ENCODE measurements at places on chromosomes 2 and 18.

- DNase-seq = no peak
Measured at GRCh38 chr2:104040771-104041170, 813.1 kb upstream of the POU3F3 start.

DNA sequence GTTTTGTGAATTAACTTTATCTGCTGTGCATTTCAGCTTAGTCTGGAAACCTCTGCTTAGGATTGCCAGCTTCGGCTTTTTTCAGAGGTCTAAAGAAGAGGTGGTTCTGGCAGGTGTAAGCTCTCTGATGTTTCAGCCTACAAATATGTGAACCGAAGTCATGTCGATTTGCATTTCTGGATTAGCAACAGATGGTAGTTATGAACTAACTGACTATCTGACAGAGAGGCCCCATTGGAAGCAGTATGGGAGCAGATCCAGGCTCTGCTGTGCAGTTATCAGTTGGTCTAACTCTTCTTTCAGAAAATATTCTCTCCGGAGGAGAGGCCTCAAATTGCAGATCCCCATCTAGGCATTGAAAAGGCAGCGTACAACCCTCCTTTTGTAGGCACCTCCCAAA is 32.7 kb upstream of the SPRED2 start:
- DNase-seq = peak; percentile 48

GRCh38 chr2:239465017-239466001 is 64.5 kb upstream of the HDAC4 start:
- DNase-seq = peak; percentile 79

- DNase-seq = no peak
Measured at GRCh38 chr18:23634692-23635091, 28.0 kb downstream of the ANKRD29 start.

DNA sequence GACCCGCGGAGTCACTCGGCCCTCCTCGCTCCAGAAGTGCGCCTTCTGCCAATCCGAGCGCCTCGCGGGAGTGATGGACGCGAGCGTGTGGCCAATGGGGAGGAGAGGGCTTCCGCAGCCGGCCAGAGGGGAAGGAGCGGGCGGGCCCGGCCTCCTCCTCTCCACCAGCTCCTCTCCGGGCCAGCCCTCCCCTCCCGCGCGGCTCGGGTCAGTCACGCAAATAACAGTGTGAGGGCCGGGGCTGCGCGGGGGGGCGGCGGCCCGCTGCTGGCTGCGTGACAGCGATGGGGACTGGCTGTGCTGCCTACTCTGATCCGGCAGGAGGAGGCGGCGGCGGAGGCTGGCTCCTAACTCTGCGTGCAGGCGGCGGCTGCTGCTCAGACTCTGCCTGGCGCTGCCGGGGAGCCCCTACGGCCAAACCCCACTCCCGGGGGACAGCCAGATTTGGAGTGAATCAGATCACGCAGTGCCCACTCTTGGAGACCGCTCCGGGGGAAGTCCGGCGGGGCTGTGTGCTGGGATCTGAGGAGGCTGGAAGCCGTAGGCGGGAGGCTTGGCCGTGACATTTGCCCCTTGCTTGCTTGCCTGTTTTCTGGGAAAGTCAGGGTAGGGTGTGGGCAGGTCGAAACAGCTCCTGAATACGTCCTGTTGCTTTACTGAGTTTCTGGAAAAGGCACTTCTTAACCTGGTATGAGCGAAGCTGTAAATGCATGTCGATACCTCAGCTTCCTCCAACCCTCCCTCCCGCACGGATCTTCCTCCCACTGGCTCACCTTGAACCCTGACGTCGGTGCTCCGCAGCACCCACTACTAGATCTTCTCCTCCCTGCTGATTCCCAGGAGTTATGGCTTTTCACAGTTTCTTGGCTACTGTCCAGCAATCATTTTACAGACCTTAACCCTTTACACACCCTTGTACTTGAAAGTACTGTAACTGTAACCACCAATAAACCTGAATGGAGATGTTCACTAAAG is 97.9 kb upstream of the SERTAD2 start:
- peak; percentile 100 for DNase-seq

DNA sequence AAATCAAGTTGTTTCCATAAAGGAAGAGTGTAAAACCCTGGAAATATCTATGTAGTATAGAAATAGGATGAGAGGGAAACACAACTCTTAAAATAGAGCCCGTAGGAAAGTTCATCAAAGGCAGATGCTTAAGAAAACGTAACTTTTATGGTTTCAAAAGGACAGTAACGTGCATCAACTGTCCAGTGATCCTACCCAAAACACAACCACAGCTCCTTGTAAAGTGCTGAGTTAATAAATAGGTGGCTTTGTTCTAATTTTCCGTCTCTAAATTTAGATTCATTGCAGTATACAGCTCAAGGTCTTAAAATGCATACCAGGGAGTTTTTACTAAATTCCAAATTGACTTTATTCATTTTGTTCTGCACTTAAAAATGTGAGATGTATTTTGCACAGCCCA is 282.1 kb upstream of the ID2 start:
- DNase-seq = no peak

DNA sequence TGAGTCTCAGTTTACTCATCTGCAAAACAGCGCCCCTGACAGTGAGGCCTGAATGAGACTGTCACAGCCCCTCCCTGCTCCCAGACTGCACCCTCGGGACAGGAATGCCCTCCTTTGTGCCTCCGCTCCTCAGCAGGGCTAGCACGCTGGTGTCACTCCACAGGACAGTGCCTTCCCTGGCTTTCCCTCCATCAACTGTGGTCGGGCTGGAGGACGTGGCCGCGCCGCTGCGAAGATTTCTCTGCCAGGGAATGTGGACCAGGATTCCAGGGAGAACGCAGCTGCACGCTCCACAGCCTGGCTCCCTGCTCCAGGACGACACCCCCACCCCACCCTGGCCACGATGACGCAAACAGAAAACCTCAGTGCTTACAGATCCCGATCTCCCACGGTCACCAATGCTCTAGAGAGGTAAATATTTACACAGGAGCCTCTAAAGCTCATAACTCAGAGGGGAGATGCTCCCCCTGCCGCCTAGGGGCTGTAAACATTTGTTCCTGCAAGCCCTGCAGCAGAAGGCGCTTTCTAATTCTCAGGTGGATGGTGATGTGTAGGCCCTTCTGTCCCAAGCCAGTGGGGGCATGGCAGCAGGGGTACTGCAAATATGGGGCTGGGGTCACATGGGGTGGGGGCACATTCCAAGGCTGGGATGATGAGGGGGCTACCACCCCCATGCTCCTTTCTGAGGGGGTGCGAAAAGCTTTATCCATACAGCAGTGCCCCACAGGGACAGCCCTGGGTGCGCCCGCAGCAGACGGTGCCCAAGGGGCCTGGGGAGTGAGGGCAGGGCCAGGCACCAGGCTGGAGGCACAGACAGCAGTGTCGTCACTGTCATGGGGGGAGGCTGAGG is 12.4 kb downstream of the HS6ST1 start:
- peak; percentile 97 for DNase-seq

- DNase-seq = no peak
Measured at GRCh38 chr2:15450808-15451207, 110.3 kb downstream of the NBAS start.

DNA sequence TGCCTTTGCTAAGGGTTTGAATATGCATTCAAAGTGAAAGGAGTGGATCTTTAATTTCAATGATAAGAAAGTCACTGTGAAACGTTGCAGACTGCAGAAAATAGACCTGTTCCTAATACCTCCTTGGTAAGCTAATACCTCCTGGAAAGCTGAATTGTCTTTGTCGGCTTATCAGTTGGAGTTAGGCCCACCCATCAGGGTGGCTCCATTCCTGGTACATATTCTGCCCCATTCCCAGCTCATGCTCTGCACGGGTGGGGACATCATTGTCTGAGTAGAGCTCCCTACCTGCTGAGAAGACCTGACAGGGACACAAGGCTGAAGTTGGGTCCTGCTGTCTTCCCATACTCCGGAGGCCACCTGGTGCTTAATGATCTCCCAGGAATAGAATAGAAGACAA is 203.3 kb downstream of the EN1 start:
- no peak for DNase-seq

DNA sequence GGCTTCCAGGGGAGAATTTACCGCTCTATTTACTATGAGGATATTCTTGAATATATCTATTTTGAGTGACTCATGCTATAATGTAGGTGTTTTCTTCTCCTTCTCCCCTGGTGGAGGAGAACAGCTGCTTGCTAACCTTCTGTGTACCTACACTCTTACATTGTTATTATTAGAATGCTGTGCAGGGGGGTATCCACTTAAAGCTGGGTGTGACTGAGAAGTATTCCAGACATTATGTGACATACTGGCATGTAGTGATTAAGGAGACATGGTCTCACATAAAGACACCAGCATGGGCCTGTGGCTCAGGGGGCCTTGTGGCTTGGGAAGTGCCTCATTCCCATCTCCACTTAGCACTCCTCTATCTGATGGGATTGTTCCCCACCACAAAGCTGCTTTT is 287.9 kb downstream of the PTPRM start:
- no peak for DNase-seq

- DNase-seq = peak; percentile 84
Measured at GRCh38 chr2:113894156-113894743, 4.4 kb downstream of the ACTR3 start.

DNA sequence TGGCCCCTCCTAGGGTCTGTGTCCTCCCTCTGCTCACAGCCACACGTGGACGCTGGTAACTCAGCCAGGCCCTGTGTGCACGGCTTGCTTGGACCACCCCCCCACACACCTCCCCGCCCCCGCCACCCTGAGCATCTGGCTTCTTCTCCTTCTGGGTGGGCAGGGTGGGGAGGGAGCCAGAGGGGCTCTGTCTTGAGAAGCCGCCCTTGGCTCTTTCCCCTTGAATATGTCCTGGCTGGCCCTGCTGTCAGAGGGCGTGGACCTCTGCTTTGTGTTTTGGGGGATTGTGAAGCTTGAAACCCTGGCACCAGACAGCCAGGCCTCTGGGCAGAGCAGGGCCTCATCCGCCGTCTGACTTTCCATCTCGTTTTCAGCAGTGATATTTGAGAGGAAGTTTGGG is 72.1 kb downstream of the GLI2 start:
- DNase-seq = no peak

- no peak for DNase-seq
Measured at GRCh38 chr2:143347271-143347695, 218.1 kb downstream of the ARHGAP15 start.

DNA sequence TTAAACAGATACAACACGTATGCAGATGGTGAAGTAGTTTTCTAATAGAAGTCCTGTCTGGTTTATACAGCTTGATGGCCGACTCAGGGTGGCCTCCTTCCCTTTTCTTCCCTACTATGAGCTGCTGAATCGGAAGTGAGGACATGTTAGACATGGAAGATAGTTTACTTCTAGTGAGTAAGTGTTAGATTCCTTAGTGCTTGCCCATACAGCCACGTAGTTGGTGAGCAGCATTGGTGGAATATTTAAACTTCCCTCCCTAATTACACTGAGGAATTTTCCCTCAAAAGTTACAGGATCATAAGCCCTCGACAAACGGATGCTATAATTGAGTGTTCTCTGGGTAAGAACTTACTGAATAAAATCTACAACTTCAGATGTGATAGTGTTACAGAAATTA is 52.1 kb downstream of the RHBDD1 start:
- peak; percentile 14 for DNase-seq

DNA sequence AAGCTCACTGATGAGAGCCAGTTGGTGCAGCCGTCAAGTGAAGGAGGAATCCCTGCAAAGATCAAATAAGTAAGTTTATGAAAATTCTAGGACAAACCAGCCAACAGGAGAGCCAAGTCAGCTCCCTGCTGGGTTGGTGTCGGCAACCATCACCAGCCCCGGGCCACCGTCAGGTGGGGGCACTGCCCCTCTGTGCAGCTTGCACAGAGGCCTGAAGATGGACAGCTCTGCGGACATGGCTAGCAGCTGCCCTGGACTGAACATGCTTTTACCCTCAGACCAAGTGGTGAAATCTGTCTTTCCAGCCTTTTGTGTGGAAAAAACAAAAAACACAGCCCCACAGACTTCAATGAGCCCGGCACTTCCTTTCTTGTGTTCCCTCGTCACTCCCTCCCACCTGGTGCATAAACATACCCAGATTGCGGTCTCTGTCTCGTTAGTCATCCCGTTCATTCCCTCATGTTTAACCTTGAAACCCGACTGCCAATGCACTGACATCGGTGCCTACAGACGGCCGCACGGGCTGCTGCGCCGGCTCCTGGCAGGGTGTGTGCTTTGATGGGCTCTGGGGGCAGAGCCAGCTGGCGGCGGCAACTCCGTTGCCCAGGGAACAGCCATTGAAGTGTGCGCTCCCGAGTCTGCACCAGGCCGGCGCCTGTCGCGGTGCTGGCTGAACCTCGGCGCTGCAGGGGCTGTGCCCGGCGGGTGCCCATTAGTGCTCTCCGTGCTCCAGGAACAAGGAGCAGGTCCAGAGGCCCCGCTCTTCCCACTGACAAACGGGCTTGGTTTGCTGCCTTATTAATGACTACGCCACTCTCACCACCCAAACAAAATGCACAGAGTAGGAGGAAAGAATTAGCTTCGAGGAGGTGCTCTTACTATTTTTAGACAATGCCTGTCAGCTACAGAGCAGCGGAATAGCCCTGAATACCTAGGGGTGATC is 95.3 kb downstream of the EIPR1 start:
- peak; percentile 93 for DNase-seq

DNA sequence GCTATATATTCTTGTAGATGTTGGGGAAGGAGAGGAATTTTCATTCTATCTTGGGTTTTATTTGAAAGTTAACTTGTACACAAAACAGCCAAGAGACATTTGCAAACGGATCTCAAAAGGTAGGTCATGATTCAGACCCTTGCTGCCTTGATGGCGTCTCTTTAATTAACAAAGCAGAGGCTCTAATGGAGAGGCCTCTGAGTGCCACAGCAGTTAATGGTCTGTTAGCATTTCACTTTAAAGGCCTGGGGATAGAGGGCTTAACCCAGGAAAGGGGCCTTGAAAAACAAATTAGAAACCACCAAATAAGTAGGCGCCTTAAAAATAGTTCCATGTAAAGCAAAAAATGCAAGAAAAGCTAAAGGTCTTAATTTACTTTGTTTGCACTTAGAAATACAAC is 836.9 kb upstream of the CELF4 start:
- no peak for DNase-seq

GRCh38 chr2:12064153-12064552 is 317.7 kb downstream of the LPIN1 start:
- no peak for DNase-seq

DNA sequence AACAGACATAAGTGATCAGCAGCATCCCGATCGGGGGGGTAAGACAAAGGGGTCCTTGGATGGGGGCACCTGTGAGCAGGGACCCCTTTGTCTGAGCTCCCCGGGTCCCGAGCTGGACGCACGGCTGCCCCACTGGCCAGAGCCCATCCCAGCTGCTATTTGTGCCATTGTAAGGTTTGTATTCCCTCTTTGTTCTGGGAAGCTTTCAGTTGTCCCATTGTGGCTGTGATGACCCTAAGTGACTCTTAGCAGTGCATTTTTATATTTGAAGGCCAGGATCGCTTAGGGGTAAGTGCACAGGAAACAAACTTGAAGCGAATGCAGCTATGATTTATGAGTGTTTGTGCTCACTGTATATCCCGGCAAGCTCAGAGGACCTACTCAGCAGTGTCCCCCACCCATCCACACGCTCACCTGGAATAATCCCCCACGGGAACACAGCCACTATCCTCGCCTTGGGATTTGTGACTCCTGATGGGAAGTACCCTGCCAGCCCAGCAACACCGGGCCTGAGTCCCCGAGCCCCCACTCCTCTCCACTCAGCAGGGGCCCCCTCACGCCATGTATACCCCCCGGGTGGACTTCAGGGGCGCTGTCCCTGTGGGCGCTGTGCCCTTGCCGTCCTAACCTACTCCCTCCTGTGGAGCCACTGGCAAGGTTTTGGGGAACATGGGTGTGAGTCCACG is 80.1 kb downstream of the MBP start:
- DNase-seq = no peak
